CD4-positive, alpha-beta T cell (primary cell): ENCODE measurements at places on chromosomes 6 and 20.

- no peak for DNase-seq
Observed at GRCh38 chr20:21518292-21518991, 4.6 kb upstream of the NKX2-2 start.

GRCh38 chr6:107991061-107991460, 33.1 kb upstream of the SEC63 start:
- DNase-seq = no peak

DNA sequence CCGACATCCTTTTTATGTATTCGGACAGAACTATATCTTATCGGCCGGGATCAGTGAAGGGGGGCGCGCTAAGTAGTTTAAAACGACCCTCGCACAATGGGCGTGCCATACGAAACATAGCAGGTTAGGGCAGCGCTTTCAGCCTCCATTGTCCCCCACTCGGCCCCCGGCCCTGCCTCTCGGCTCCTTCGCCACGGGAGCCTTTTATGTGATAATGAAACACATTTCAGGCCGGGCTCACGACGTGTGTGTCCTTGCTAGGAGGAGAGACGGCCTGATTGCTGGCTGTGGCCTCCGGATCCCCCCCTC, 5.3 kb downstream of the FOXA2 start:
- DNase-seq = no peak

- DNase-seq = no peak
Observed at GRCh38 chr6:125798734-125799508, 8.2 kb downstream of the NCOA7 start.

DNA sequence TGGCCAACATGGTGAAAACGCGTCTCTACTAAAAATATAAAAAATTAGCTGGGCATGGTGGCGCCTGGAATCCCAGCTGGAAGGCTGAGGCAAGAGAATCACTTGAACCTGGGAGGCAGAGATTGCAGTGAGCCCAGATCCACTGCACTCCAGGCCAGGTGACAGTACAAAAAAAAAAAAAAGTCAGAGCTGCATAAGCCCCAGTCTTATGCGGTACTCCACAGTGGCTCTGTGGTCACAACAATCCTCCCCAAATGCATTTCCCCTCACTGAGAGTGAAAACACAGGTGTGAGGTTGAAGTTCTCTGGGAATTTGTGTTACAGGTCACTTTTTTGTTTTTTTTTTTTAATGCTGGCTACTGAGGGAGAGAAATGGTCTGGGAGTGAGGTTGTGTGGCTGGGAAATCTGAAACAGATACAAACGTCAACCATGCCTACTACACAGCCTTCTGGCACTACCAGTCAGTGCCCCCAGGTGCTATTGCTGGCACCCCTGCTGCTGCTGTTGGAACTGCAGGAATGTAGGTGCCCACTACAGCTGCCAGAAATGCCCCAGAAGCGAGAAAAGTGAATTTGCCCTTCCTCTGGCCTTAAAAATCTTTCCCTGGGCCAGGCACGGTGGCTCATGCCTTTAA, 5.7 kb downstream of the MRPS26 start:
- DNase-seq = no peak

GRCh38 chr20:3901706-3902440, 12.7 kb downstream of the PANK2 start:
- no peak for DNase-seq

- DNase-seq = no peak
Observed at GRCh38 chr6:163019926-163020325, 292.2 kb downstream of the PACRG start.

- no peak for DNase-seq
Observed at GRCh38 chr6:32761072-32761471, 2.3 kb downstream of the HLA-DQB2 start.

DNA sequence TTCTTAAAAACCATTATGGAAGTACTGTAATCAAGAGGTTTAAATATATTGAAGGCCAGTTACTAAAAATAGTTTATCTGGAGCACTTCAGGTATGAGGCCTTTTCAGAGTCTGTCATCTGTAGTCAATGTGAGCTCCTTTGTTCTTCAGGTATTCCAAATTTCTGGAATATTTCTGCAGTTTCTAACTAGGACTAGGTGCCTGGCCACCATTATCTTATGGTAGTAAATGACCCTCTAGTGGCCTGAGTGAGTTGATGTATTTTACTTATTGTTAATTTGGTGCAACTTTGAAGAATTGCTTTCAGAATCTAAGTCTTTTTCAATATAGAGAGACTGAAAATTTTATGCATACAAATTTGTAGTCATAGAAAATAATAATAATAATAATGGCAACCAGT, 95.2 kb upstream of the FLRT3 start:
- no peak for DNase-seq

DNA sequence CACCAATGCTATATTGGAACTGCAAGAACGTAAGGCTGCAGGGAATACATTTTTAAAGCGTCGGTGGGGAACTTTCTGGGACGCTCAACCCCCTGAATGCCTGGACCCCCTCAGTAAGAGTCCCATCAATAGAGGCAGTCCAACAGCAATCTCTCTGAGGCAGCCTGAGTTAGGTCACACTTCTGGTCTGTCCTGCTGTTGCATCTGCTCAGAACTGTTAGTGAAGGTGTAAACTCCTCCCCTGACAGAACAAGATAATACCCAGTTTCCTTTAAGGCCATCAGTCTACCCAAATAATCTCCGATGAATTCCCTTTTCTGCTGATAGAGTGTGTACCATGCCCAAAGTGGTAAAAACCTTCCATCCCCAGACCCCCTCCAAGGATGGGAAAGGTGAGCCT, 1.1 kb upstream of the RNGTT start:
- no peak for DNase-seq

- no peak for DNase-seq
Observed at GRCh38 chr20:62899633-62900051, 26.7 kb downstream of the DIDO1 start.

- no peak for DNase-seq
Observed at GRCh38 chr6:41638002-41638934, at the start of gene MDFI. TSS of gene MDFI (plus strand) at chr6:41638468. CDS start at chr6:41638750, 282 bp downstream.

DNA sequence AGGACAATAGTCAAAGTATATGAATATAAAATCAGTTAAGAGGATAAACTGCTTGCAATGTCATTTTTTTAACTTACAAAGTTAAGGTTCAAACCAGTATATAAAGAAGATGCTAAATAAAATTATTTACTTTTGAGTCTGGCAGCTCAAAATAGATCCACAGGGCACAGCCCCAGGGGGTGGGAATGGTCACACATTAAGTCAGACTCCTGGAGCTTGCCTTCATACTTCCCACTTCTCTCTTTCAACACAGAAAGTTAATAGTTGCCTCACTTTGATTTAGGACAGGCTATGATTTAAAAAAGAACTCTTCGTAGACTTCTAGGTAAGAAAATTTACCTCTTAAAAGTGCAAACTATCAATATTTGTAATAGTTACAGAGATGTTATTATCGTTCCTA, 158.3 kb upstream of the RUNX2 start:
- no peak for DNase-seq
